B cell (primary cell): ENCODE measurements at places on chromosomes 5 and 9.

GRCh38 chr9:136901516-136902258 is 15.4 kb downstream of the TRAF2 start:
- DNase-seq, result peak; percentile 71

DNA sequence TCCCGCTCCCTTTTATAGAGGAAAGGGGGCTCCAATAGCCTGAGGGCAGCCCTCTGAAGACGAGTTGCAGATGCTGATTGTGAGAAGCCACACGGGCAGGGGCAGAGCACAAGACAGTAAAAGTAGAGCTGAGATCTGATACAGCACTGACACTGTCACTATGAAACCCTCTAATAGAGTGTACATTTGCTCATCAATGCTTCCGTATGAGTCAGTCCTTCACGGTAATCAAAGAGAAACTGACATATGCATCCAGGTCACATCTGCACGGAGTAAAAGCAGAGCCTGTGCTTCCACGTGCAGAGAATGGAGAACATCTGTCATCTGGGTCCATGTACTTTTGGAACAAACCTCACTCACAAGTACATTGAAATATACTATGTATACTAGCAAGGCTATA is 60.6 kb upstream of the TMEM215 start:
- no peak for DNase-seq

GRCh38 chr9:111195766-111196165 is 134.3 kb downstream of the OR2K2 start:
- no peak for DNase-seq

DNA sequence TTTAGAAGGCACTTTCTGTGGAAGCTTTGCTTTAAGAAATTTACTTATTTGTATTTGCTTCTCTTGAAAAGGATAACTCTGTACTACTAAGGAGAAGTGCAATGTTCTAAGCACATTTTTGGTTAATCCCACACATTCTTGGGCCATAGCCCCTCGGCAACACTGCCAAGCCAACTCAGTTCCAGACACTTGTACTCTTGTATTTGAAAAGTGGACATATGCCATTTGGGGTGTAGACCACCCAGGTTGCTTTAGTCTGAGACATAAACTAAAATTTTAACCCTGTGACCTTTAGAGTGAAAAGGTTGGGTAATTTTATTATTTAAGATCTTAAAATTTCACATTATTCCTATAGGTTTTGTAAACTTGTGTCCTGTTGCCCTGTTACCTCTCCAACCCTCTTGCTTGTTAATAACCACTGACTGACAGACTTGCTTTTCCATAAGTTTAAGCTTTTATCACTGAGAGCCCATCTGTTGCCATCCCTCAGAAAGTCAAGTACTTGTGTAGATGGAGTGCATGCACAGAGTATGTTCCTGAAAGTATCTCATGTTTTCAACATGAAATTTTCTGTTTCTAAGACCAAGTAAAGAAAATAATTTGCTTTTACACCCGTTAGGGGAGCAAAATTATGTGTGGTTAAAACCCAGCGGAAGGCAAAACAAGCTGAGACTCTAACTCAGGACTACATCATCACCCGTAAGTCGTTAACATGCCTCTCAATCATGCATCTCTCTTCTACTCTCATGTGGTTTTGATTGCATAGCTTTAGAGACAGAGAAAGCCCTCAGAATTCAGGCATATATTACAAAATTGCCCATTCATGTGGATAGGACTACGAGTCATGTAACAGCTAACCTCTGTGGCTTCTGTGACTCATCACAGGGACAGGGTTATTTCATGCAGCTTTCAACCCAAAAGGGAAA is 117.3 kb downstream of the GDNF start:
- DNase-seq, result no peak

DNA sequence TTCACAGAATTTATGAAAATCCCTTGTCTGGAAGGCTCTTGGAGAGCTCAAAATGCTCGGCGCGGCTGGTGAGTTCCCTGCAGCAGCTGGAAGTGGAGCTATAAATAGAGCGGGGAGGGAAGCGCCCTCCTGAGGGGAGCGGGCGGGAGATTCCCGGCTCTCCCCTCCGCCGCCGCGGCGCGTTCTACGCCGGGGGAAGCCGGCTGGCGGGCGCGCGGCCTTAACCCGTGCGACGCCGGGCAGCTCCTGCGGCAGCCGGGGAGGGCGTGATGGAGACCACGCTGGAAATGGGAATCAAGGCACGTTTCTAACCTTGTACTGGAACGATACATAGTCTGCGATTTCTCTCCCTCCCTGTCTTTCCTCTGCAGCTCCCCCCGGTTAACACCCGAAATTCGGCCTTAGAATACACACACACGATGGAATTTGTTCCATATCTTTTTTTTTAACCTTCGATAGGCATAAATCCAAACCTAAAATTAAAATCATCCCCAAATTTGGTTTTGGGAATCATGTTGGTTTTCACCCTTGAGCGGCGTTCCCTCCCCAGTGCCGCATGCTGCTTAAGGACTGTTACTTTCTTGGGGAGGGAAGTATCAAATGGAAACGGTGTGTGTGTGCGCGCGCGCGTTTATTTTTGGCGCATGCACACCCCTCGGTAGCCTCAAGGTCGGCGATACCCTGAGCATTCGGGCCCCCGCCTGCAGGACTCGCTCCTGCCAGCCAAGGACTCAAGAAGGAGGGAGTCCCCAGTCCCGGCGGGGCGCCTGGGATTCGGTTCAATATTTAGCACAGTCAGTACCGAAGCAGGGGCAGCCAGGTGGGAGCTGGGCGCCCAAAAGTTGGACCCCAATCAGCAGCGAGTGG is 306.3 kb upstream of the KCNN2 start:
- DNase-seq, result no peak

GRCh38 chr9:89497257-89497963 is 503 bp downstream of the SEMA4D start:
- DNase-seq, result peak; percentile 56

DNA sequence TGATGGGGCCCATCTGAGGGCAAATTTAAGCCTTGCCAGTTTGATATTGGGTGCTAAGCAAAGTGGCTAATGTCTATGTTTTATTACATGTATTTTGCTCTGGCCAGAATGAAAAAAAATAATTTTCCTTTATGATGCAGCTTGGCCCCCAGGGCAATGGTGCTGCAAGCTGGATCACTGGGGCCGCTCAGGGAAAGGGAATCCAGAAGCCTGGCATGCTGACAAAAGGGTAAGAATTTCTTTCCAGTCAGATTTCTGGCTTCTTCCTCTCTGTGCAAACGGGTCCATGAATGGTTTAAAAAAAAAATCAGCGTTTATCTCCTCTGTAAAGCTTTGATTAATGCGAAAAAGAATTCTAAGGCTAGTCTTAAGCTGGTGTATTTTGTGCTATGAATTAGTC is 138.4 kb downstream of the MAPKAP1 start:
- DNase-seq, result no peak

DNA sequence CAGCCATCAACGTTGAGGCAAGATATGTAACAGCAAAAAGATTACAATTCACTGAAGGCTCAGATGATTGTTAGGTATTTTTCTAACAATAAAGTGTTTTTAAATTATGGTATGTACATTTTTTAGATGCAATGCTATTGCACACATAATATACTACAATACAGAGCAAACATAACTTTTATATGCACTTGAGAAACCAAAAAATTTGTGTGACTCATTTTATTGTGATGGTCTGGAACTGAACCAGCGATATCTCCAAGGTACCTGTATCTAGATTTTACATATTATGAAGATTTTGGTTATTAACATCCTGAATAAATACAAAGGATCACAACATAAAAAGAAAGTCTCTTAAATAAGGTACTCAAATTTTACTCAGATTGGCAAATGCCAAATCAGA is 41.3 kb downstream of the TBCA start:
- DNase-seq, result no peak

GRCh38 chr5:43065387-43065947 is 25.3 kb upstream of the ANXA2R start:
- DNase-seq, result peak; percentile 69

DNA sequence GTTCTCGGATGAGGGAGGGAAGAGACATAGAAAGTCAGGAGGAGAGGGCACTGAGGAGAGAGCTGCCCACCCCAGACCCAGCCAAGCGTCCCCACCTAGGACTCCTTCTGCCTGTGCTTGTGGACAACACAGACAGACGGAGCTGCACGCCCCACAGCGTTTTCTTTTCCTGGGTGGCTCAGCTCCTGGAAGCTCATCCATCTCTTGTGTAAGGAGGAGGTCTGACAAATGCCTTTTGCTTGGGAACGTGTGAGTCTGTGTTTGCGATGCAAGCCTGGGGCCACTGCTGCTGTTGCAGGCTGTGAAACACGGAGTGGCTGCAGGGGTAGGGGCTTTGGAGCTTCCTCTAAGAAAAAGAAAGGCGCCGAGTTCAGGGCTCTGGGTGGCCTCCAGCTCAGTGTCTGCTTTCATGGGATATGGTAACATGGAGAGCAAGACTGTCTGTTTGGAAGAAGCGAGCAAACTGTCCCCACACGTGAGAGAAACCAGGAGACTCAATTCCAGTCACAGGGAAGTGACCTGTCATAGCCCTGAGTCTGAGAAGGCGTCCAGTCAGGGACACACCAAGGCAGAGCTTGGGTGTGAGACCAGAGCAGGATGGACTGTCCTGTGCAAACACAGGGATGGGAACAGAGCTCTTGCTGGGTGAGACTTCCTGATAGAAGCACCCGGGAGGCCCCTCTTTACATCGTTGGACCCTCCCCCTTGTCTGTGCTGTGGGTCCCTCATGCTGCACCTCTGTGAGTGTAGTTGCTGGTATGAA is 42.7 kb downstream of the GADD45G start:
- no peak for DNase-seq

DNA sequence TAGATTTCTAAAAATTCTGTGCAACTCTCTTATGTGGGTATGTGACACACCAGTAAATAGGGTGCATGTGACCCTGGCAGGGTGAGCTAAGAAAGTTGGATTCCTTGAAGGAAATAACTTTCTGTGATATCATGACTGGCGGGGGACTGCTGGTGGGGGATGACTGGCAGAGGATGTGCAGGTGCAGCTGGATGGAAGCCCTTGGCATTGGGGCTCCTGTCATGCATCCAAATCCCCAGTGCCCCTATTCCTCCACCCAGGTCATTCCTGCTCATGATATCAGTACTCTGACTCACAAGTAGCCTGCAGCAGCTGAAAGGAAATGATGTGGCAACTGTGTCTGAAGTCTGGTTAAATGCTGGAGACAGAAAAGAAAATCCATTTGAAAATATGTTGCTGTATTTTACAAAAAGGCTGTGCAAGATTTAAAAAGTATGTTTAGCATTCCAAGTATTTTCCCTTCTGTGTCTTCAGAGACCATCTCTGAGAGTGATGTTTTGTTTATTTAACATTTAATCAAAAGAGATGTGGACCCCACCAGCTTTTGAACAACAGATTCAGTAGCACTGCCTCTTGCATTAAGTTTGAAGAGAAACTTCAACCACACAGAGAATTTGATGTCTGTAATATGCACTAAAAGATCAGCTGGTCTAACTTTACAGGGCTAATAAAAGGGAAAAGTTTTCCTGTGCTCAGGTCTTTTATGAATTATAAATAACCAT is 17.9 kb upstream of the ZSWIM6 start:
- DNase-seq, result no peak

GRCh38 chr5:144307736-144308135 is 137.1 kb downstream of the KCTD16 start:
- no peak for DNase-seq

DNA sequence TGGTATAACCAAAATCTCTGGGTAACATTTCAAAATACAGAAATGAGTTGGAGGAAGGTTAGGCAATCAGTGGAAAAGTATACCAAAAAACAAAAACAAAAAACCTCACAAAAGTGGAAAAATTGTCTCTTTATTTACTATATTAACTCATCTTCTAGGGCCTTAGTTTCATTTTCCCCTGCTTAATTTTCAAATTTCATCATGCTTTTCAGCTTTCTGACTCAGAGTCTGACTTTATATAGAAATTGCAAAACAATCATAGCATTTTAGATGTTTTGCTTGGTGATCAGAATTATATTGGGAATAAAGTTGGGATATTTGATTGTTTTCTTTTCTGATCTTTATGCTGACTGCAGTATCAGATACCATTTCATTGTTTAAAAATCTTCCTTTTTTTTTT is 257.0 kb upstream of the PRR16 start:
- DNase-seq, result no peak

DNA sequence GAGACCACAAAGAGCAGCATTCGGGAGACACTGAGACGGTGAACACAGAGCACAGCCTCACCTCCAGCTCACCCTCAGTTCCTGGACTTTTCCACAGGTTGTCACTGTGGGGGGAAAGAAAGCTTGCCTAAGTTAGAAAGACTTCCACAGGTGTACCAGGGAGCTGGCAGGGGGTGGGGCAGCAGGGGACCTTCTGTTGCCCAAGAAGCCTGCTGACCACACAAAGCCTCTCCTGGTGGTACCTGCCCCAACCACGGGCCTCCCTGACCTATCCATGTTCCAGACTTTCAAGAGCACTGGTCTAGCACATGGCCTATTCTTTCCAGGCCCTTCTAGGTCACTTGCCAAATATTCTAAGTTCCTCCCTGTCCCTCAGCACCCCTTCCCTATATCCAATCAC is 550.8 kb downstream of the BNC2 start:
- no peak for DNase-seq

- DNase-seq, result no peak
These were observed 262.1 kb downstream of the FANCC start for GRCh38 chr9:95055334-95055850.

DNA sequence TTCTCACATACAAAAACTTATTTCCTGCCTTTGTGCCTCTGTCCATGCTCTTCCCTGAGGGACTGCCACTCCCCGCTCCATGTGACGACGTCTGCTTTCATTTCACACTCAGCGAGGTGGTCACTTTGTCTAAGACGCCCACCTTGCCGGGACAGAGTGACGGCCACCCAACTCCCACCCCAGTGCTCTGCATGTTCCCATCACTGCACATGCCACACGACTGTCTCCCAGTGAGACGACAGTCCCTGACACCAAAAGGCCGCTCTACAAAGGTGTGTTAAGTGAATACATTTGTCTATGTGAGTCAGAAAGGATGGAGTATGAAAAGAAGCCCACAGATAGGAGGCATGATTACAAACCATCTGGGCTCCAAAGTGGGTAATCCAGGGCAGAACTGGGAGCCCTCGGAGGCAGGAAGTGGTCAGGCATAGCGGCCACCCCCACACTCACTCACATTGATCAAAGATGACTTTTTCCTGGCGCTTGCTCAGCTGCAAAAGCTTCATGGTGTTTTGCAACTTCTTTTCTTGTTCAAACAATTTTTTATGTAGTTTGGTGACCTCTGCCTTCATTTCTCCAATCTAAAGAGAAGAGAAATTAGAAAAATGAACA is 185.8 kb downstream of the CDK5RAP2 start:
- DNase-seq, result no peak

DNA sequence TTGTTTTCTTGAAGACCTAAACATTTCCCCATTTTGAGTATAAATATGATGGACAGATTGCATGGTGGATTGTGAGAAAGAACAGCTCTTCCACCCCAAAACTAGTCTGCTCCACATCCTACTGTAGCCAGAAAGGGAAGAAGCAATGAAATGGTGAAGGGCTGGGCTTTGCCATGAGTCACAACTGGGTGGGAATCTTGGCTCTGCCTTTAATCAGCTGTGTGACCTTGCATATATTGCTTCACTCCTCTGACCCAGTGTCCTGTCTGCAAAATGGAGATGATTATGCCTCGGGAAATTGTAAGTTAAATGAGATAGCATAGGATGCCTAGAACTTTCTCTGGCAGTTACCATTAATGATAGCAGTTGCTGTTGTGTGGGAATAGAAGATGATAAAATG is 101.9 kb downstream of the PDE8B start:
- DNase-seq, result no peak

GRCh38 chr9:114433720-114434255 is 46.0 kb upstream of the AKNA start:
- DNase-seq, result no peak
